ENCODE measurements at places on chromosomes 3 and 15.

DNA sequence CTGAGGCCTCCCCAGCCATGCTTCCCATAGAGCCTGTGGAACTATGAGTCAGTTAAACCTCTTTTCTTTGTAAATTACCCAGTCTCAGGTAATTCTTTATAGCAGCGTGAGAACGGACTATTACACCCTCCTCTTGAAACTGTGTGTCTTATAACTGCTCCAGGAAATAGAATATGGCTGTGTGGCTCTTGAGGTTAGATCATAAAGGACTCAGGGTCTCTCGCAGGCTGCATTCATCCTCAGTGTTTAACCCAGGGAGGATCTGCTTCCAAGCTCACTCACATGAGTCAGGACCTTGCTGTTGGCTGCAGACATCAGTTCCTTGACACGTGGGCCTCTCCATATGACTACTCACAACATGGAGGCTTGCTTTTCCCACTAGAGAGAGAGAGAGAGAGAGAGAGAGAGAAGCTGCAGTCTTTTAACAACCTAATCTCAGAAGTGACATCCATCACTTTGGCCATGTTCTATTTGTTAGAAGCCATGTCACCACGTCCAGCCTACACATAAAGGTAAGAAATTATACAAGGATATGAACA, 114.3 kb upstream of the UBE2E1 start:
- DNase-seq, result no peak

GRCh38 chr15:93862791-93863190, 368.6 kb upstream of the MCTP2 start:
- no peak for DNase-seq

DNA sequence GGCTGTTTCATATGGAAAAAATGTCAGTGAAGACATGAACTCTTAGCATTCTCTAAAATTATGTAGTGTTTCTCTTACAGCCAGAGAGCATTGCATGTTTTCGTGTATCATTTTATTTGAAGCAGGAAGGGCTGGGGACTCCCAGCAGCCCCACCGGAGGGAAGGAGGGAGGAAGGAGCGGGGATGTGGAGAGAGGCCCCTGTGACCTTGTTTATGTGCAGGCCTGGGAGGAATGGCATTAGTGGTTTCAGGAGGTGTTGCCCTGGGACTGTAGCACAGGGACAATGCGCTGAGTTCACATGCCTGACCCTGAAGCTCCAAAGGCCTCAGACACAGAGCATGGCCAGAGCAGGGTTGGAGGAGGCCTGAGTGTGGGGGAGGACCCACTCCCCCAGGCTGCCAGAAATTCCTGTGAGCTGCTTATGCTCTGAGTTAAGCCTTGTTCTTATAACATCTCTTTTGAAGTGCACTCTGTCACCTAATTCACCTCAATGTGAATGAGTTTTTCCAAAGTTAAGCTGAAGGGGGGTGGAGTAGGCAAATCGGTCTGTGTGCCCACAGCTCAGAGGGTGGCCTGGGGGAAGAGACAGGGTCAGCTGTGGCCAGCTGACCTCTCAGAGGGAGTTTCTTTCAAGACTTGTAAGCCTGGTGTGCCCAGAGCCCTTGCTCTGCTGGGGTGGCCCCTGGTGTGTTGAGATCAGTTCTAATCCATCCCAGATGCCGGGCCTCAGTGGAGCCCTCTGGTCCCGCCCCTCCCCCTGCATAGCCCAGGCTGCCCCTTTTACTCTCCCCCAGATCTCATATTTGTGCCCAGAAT, 3.9 kb upstream of the RNU6-1 start:
- peak; percentile 31 for DNase-seq

DNA sequence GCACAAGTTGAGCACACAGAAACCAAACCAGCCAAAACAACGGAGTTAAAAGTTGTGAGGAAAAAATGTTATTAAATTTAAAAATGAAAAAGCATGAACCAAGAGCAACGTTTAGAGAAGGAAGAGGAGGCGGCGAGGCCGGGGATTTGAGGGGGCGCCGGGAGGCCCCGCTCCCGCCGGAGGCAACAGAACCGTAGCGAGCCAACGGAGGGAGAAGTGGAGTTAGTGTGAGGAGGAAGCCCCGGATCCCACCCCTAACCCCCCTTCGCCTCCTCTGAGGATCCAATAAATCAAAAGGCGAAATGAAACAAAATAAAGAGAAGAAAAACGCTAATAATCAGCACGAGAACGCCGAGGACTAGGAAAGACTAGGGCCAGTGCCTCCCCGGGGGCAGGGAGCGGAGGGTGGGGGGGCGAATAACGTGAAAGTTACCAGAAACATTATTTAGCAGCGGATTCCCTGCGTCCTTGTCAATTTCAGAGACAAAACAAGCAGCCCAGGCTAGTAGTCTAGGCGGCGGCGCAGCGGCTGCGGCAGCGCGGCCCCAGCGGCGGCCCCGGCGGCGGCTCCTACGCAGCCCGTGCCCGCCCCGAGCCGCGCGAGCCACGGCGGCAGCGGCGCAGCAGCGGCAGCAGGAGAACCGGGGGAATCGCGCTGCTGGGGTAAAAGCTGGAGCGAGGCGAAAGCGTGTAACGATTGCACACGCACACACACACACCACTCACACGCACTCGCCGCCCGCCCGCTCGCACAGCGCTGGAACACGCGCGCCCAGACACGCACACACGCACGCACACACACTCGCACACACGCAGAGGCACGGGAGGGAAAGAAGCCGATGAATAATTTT, 1.7 kb downstream of the MEIS2 start:
- DNase-seq, result peak; percentile 44

DNA sequence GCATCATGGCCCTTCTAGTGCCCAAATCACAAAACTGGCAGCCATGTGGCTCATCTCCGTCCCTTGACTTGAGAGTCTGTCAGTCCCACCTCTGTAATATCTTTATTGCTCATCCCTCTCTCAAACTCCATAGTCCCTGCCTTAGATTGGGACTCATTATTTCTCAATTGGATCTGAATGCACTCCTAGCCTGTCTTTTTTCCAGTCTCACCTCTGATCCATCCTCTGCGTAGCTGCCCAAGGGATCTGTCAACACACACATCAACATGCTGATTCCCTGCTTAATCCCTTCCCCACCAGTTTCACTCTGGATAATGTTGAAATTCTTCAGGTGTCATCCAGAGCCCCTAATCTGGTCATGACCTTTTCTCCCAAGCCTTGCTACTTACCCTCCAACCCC, 39.3 kb downstream of the NMNAT3 start:
- DNase-seq, result no peak

DNA sequence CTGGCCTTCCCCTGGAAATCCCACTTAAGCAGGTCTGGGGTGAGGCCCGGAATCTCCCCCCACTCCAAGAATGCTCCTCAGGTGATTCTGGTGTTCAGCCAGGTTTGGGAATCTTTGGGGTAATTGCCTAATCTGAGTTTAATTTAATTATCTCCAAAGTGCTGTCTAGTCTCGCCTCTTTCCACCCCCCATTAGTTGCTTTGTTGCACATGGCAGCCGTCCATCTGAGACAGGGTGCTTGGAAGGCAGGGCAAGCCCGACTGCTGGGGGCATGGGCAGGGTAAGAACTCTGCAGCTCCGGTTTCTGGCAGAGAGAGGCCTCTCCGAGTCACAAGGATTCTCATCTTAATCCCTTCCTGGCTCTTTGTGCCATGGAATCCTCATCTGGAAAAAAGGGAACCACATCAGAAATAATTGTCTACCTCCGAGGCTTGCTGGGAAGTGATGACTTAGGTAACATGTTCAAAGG, 15.0 kb downstream of the IL17RD start:
- no peak for DNase-seq

DNA sequence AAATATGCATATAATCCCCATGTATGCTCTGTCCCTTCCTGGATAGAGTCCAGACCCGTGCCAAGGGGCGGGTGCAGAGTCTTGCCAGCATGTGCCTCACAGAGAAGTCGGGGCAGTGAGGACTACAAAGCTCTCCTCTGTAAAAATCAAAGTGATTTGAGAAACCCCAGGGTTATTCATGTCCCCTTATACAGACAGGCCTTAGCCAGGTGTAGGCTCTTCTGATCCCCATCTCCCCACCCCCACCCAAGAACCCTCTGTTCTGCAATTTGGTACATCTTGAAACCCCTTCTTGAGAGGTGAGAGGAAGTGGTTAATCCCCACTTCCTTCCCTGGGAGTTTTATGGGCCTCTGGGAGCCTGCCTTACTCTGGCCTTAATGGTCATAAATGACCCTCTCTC, 24.7 kb downstream of the TRIM71 start:
- DNase-seq, result no peak

DNA sequence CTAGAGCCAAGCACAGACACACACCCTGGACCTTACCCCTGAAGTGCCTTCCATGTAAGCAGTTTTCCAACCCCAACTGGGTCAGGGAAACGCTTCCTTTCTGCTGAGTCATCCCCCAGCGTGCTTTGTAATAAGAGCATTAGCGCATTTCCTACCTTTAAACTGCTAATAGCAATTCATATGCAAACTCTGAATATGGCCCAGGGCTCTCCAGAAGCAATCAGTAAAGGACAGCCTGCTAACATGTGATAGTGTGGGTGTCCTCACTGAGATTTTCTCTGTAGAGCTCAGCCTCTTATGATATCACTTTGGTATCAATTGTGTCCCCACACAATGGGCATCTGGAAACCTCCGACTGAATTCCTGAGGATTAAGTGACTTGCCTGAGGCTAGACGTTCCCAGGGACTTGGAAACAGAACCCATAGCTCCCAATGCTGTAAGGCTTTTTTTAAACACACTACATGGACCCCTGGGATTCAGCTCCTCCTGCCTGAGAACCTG, 5.6 kb downstream of the GABRB3 start:
- DNase-seq, result peak; percentile 2

DNA sequence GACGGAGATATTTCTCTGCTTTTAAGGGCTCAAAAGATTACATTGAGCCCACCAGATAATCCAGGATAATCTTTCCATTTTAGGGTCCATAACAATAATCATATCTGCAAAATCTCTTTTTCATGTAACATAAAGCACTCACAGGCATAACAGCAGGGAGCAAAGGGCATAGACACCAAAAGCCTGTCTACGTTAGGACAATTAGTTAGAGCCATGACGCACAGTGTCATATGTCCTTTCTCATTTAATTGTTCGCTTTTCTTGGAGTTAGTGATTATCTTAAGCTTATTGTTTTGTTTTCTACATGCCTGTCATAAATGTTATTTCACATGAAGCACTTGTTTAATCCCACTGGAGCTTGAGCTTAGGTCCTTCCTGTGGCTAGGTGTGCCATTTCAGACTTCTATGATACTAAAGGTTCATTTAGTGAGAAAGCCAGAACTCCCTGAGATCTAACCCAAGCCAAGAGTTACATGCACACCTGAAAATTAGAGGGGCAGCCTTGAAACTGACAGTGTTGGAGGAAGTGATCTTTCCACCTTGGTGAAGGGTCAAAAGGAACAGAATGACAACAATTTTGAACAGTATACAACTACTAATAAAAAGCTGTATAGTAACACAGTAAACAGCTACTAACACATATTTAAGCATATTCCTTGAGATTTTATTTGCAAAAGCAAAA, 11.7 kb upstream of the HHATL start:
- DNase-seq, result no peak

GRCh38 chr3:43559961-43560360, 61.9 kb downstream of the ANO10 start:
- no peak for DNase-seq

- DNase-seq, result no peak
These were observed 158.7 kb upstream of the NANOGP8 start for GRCh38 chr15:35243758-35244157.

- no peak for DNase-seq
These were observed 225.2 kb upstream of the ICE2 start for GRCh38 chr15:60704129-60704528.

GRCh38 chr3:150407051-150407807, 869 bp upstream of the TSC22D2 start:
- no peak for DNase-seq

- DNase-seq, result peak; percentile 55
These were observed 16.2 kb downstream of the CLRN1 start for GRCh38 chr3:150956376-150956775.

DNA sequence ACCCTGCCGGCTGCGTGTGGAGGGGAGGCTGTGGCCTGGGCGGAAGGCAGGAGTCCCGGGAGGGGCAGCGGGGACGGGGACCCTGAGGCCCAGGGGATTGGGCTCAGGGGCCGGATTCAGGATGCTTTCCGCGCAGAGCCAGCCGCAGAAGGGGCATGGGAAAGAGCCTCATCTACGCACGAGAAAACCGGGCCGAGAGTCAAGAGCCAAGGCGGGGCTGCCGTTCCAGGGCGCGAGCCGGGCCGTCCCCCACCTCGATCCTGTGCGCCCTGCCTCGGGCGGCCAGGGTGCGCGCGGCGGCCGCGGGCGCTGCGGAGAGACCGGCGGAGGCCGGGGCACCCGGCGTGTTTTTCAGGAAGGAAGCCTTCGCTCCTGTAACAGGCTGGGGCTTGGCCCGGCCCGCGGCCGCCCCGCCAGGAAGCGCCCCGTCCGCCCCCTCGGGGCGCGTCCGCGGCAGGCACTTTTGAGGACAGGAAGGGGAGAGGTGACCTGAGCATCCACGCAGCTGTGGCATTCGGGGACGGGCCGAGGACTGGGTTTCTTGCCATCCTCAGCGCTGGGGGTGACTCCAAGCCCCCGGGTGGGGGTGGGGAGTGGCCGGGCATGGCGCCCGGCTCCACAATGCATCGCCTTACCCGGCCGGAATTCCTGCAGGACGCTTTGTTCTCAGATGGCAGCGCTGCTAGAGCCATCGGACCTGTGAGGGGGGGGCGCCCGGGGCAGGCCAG, 62.3 kb upstream of the GATA2 start:
- DNase-seq, result no peak

DNA sequence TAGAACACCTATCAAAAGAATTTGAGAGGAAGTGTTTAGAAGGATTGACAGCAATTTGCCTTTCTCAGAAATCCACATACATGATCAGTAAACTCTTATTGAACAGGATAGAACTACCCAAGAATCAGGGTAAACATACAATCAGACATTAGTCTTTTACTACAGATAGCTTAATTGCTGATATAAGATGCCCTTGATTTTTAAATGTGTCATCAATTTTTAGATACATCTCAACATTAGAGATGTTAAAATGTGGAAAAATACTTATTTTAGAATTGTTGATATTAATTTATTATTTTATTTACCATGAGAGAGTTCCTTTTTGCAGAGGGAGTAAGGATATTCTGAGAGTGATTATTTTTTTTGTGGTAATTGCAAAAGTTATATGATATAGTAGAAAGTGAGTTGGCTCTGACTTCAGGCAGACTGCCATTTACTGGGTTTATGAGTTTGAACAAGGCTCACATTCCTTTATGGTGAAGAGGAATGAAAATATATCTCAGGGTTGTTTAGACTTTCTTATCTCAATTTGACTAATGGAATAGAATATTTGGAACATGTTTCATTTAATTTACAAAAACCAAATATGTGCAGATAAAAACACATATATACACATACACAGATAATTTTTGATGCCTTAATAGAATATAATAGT, 302.8 kb upstream of the GOLIM4 start:
- no peak for DNase-seq

- peak; percentile 21 for DNase-seq
These were observed 81.9 kb upstream of the PTX3 start for GRCh38 chr3:157354722-157355121.

DNA sequence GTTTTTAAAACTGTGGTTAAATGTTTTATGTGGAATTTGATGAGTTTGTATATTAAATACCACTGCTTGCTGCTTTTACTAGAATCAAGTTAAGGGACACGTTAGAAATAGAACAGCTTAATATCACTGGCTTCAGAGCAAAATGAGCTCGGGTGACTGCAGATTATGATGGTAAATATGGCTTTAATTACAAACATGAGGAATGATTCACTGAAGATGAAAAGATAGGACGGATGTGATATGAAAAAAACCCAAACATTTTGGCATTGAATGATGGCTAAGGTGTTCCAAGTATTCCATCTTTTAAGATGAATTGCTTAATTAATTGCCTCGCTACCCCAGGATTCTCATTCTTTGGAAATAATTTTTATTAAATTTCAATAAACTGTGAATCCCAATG, 33.7 kb downstream of the SLC24A1 start:
- DNase-seq, result no peak

GRCh38 chr3:139745831-139746230, 68.1 kb upstream of the NMNAT3 start:
- peak; percentile 71 for DNase-seq
